H4 (cell line): ENCODE measurements at places on chromosomes 6 and 20. TPM values are rescaled to one million over a fixed set of nuclear protein-coding genes. Genes with fewer than 3 reads are reported as not detected.

The WDR46 gene
- 89.0 and 99.5 TPM in 2 replicates for total RNA-seq

The APMAP gene
- total RNA-seq: 110 and 115 TPM in 2 replicates

The TLDC2 gene
- total RNA-seq: not detected in 2 replicates

The IL22RA2 gene
- not detected in 2 replicates for total RNA-seq

The MATN4 gene
- total RNA-seq: not detected in 2 replicates

The PHF3 gene
- 25.5 and 35.1 TPM in 2 replicates for total RNA-seq

The MCHR2 gene
- total RNA-seq: not detected in 2 replicates

The EFCAB8 gene
- total RNA-seq: 0.04 TPM in 1 of 2 replicates, not detected in the other

The ANGPT4 gene
- 0.53 and 1.3 TPM in 2 replicates for total RNA-seq

The TSBP1 gene
- not detected in 2 replicates for total RNA-seq

The RIPPLY2 gene
- not detected in 2 replicates for total RNA-seq

The ARHGAP40 gene
- not detected in 2 replicates for total RNA-seq

The CEP85L gene
- total RNA-seq: 1.8 and 3.0 TPM in 2 replicates

The PRDM1 gene
- 0.37 and 1.7 TPM in 2 replicates for total RNA-seq

The RAMACL gene
- 0.04 and 0.08 TPM in 2 replicates for total RNA-seq

The EYS gene
- total RNA-seq: 0.17 TPM in 1 of 2 replicates, not detected in the other

The ZNF184 gene
- 7.3 and 10.2 TPM in 2 replicates for total RNA-seq

The SLC17A2 gene
- total RNA-seq: not detected in 2 replicates

The VSX1 gene
- total RNA-seq: not detected in 2 replicates

The DBNDD2 gene
- total RNA-seq: 2.7 and 3.8 TPM in 2 replicates
